ENCODE measurements at places on chromosomes 5 and 9.

GRCh38 chr5:97550164-97550563 lies 367.1 kb upstream of the RIOK2 start:
- DNase-seq, result no peak

DNA sequence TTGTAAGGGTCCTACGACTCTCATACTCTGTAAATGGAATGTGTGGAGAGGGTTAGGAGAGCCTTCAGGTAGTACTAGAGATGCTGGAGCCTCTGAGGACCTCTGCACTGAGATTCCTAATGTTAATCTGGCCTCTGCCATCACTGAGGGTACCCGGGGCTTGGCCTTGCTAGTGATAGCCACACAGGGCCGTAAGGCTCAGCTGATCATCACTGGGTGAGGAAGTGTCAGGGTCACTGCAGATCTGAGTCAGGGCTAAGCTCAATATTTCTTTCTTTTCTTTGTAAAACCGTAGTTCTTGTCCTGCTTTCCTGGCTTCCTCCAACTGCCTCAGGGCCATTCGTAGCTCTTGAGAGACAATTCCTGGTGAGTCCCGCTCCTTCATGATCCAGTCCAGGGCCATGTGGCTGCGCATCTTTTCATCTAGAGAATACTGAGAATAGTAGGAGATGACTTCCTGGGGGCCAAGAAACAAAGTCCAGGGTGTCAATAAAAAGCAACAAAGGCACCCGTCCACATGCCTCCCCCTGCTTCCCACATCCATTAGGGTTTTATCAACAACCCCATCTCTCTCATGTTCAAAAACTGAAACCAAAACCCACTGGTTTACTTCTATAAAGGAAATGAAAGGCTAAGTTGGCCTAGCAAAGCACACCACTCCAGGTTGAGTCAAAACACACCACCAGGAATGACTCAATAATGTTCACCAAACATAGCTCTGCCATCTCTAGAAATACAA lies 47.7 kb downstream of the LIX1 start:
- DNase-seq, result no peak

GRCh38 chr5:164235300-164235891 lies 730.0 kb downstream of the MAT2B start:
- DNase-seq, result no peak

DNA sequence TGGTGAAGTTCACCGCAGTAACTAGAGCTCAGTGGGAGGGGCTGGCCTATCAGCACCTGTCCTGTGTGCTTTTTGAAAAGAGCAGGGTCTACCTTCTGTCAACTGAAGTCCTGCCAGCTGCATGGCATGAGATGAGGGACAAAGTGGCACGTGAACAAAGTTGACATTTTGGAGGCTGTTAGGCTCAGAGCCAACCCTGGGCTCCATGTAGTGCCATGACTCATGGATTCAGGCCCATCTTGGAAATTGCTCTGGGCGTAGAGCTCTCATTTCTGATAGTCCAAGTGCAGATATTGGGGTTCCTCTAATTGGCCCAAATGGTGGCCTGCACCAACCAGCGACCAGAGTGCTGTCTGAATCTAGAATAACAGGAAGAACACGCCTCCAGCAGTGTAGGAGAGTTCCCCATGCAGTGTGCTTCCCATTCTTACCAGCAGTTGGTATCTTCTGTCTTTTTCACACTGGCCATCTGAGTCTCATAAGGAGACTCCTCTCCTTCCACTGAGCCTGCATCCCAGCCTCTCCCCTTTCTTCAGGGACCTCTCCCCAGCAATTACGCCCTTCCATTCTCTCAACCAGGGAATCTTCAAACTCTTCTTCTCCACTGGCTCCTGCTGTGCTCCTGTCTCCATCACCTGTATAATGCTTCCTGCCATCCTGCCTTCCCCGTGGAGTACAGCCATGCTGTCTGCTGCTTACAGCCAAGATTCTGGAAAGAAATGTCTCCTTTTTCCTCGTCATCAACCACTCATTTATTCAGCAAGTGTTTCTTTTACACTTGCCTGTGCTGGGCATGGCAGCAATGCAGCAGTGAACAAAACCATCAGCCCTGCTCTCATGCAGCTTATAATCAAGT lies 30.4 kb downstream of the IRF1 start:
- DNase-seq, result no peak

DNA sequence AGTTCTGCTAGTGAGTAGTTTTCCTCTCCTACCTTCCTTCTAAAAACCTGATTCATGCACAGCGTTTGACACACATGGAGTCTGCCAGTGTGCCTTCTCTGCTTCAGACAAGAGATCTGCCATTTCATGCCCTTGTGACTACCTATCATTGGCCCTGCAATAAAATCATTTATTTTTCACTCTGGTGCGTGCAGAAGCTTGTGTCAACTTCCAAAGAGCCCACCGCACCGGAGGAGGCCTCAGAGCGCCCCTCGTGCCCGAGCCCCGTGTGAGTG lies 13.7 kb downstream of the HNRNPH1 start:
- no peak for DNase-seq

- DNase-seq, result no peak
These were observed 25.1 kb downstream of the GDNF start for GRCh38 chr5:37814699-37815098.

DNA sequence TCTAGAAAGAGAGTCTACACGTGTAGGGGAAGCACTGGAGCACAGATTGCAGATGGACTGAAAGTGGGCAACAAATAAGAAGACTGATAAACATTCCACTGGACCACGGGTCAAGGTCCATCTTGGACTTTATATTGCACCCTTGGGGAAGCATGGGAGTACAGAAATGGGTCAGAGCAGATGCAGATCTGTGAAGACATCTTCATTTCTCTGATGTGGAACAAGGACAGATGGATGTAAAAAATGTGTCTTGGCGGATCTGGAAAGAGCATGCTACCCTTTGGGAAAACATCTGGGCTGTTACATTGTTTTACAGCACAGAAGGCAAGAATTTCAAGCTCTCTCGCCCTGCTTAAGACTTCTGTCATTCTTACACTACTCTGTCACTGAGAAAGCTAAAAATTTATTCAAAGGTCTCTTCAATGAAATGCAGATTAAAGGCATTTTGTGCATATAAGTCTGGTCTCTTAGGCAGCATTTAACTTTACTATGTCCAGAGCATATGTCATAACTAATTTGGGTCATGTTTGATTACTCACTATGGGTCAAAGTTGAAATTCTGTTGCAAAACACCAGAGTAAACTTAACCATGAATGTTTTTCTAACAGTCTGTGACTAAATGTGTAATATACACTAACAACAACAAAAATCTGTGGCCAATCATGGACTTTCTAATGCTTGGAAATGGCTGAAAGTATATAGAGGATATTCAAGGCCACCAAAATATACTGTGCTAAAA lies 756.4 kb upstream of the DMAC1 start:
- DNase-seq, result no peak

DNA sequence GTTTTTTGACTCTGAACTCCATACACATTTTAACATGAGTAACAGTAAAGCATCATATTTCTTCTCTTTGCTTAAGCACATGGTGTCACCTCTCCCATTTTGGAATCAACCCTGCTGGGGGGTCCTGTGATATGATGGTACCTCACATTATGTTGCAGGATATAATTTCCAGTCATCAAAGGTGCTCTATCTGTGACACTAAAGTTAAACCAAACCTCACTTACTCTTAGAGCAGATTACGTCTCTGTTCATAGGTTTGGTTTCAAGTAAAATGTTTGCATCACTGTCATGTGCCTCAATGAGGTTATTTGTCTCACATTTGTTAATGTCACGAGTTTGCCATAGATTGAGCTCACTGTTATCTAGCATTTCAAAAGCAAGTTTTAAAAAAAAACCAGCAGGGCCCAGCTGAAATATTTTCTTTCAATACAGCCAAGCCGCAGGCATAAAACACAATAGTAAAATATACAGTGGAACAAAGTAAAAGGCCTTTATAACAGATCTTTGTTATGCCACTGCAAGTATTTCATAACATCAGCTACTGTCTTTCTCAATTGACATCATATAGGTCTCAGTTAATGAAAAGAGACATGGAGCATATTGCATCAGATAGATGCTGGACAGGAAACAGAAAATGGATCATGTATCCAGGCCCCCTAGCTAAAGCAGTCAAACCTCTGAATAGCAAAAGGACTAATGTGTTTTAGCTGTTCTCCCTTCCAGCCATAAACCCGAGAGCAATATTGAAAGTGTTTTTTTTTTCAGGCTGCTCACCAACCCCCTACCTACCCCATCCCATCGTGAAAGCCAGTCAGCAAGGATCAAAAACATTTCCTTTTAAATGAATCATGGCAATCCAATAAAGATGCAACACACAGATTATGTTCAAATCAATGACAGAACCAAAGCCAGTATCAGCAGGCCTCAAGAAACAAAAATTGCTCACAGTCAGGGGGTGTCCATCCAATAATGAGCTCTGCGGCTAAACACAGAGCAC lies 182.1 kb upstream of the ITGA1 start:
- DNase-seq, result no peak

GRCh38 chr9:4375424-4376200 lies 75.7 kb upstream of the GLIS3 start:
- DNase-seq, result no peak

DNA sequence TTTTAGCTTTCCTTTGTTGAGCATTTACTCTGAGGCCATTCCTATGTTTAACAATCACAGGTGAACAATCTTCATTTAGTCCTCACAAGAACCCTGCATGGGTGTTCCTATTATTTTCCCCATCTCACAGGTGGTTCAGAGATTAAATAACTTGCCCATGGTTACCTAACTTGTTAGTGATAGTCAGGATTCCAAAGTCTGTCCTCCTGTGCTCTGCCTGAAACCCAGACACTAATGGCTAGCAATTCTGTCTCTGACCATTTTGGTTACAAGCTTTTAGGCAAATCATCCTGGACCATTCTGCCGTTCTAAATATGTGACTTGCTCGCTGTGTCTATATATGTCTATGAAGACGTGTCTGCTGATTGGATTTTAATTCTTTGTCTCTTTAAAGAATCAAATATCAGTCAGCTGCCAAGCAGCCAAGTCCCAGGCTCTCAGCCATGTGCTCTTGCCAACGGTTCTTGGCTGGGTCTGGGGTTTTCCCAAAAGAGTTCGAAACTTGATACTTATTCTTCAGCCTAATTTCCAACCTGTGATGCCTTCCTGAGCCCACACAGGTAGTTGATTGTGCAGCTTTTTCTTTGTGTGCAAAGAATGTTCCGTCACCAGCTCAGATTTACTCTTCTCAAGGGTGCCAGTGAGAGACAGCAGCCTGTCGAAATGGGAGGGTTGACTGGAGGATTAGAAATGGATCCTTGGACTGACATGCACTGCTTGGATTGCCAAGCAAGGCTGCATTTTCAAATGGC lies 121.7 kb downstream of the NREP start:
- DNase-seq, result no peak

DNA sequence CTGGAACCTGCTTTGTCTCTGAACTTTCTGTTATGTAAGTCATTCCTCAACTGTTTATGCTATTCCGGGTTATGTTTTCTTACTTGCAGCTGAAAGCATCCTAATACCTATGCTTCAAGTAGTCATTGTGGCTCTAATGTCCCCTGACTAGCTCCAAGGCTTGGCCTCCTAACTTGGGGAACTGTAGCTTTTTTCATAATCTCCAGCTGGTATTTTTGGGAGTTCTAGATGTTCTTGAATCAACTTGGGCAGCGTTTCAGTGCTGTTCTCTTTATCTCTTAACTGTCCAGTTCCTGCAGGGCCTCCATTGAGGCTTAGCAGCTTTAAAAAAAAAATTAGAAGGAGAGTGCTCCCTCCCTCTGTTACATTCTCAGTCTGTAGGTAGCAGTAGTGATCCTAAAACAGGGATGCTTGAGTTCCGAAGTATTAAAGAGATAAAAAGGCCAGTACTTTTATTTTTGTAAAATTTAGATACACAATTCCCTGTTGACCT lies 100.0 kb upstream of the ACTBL2 start:
- no peak for DNase-seq
